ENCODE measurements at places on chromosomes 16 and 17.

DNA sequence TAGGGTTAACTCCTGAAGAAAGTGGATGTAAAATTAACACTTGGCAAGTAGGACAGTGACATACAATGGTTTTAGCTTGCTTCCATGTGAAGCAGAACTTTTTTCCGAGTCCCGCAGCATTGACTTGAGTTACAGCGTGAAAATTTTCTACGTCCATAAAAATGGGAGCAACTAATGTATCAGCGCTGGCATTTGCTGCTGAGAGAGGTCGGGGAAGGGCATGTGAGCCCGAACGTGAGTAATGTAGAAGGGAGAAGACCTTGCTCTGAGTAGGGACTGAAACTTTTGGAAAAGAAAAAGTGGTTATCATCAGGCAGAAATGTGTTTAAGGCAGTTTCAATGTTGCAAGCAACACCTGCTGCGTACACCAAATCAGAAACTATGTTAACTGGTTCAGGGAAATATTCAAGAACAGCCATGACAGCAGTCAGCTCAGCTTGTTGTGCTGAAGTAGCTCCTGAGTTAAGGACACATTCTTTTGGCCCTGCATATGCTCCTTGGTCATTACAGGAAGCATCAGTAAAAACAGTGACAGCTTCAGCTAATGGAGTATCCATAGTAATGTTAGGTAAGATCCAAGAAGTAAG lies 70.9 kb upstream of the ARL4D start:
- H3K36me3 ChIP-seq: no peaks in the 10 kb centered on the region
- H3K27me3 ChIP-seq: peaks cover 21% of the 10 kb centered on the region
- H3K4me3 ChIP-seq: no peak overlapping the region
- no peak for DNase-seq

- peaks cover 25% of the 10 kb centered on the region for H3K27me3 ChIP-seq
- no peak for DNase-seq
- H3K4me3 ChIP-seq: no peak overlapping the region
- peaks cover 16% of the 10 kb centered on the region for H3K4me1 ChIP-seq
Observed at GRCh38 chr17:42453439-42453838, 5.2 kb upstream of the ATP6V0A1 start.

GRCh38 chr16:88929091-88929445 lies 47.9 kb downstream of the CBFA2T3 start:
- H3K4me3 ChIP-seq: no peak overlapping the region
- H3K36me3 ChIP-seq: no peaks in the 10 kb centered on the region
- no peak for DNase-seq
- H3K4me1 ChIP-seq: no peaks in the 10 kb centered on the region
- no peak overlapping the region for H3K27ac ChIP-seq
- no peaks in the 10 kb centered on the region for H3K27me3 ChIP-seq

- peaks cover 3% of the 10 kb centered on the region for H3K4me1 ChIP-seq
- no peak for DNase-seq
- H3K36me3 ChIP-seq: peaks cover 13% of the 10 kb centered on the region
- H3K27me3 ChIP-seq: no peaks in the 10 kb centered on the region
Observed at GRCh38 chr16:1631931-1632637, 19.9 kb downstream of the CRAMP1 start.

GRCh38 chr17:29764217-29764616 lies 141.5 kb upstream of the CORO6 start:
- peaks cover 2% of the 10 kb centered on the region for H3K36me3 ChIP-seq
- H3K4me3 ChIP-seq: no peak overlapping the region
- peaks cover 8% of the 10 kb centered on the region for H3K4me1 ChIP-seq
- H3K27me3 ChIP-seq: no peaks in the 10 kb centered on the region

All from activated naive CD8-positive, alpha-beta T cell treated with anti-CD3 and anti-CD28 coated beads, Interleukin-2, amount 10 ng/mL, durations not matched to agents 7 days and 5 days (primary cell).